ENCODE measurements at places on chromosomes 12 and 14.

GRCh38 chr12:49030119-49030518 is 11.5 kb upstream of the PRKAG1 start:
- DNase-seq = no peak

- no peak for DNase-seq
These were observed 37.5 kb downstream of the EID3 start for GRCh38 chr12:104340925-104341611.

DNA sequence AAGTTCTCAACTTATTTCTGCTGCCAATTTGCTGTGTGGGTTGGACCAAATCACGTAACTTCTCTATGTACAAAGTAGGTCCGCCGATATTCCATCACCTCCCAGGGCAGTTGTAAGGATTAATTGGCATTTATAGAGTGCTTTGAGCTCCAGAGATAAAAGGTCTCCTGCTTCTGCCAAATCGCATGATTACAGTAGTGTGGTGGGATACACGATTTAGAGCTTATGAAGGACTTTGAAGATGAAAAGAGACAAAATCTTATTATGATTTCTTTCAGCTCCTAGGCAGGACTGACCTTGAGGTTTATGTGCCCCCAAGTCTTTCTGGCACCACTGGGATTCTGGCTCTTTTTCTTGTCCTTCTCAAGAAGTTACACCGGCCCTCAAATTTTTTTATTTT is 84.7 kb downstream of the TBC1D30 start:
- no peak for DNase-seq

DNA sequence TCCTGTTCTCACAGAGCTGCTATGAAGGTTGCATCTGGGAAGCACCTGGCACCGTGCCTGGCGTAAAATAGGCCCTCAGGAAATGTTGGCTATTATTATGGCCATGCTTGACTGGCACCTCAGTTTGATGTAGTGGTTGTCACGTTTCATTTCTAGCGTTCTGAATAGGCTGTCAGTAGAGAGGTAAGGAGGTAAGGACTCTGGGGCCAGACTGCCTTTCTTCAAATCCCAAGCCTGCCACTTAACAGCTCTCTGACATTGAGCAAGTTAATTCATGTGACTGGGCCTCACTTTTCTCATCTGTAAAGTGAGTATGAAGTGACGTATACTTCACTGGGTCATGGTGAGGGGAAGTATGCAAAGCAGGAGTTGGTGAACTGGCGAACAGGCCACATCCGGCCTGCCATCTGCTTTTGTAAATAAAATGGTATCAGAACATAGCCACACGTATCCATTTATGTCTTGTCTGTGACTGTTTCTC is 196.2 kb downstream of the CACNA1C start:
- peak; percentile 74 for DNase-seq

- no peak for DNase-seq
These were observed 446.4 kb downstream of the EGLN3 start for GRCh38 chr14:33504246-33505099.

Data from fibroblast of skin of scalp (primary cell).